NCI-H748 treated with DMSO at 0.1 percent for 48 hours (cell line): ENCODE measurements at places on chromosomes 1 and 21.

GRCh38 chr21:44596068-44596725 is 3.9 kb upstream of the KRTAP10-6 start:
- no peak for DNase-seq

DNA sequence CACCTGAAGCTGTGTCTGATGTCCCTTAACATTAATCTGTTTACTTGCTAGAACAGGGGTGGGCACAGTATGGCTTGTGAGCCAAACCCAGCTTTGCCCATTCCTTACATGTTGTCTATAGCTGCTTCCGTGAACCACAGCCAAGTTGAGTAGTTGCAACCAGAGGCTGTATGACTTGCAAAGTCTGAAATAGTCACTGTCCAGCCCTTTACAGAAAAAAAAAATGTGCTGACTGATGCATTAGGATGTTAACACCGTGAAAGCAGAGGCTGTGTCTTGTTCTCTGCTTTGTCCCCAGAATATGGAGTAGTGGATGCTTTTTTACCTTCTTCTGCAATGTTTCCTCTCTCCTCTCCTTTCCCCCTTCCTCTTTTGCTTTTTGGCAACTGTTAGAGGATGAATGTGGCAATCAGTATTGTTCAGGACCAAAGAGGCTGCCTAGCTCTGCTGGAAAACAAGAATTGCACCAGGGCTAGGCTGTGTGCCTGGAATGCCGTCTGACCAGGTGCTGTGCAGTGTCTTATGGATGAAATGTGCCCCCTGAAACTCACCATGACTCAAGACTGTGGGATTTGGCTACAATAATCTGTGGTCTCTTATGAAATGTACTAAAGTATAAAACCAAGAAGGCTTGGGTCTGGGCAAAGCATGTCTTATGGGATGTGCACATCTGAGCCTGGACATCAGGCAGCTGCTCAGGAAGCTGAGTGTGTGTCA is 79.6 kb upstream of the GCLM start:
- no peak for DNase-seq

DNA sequence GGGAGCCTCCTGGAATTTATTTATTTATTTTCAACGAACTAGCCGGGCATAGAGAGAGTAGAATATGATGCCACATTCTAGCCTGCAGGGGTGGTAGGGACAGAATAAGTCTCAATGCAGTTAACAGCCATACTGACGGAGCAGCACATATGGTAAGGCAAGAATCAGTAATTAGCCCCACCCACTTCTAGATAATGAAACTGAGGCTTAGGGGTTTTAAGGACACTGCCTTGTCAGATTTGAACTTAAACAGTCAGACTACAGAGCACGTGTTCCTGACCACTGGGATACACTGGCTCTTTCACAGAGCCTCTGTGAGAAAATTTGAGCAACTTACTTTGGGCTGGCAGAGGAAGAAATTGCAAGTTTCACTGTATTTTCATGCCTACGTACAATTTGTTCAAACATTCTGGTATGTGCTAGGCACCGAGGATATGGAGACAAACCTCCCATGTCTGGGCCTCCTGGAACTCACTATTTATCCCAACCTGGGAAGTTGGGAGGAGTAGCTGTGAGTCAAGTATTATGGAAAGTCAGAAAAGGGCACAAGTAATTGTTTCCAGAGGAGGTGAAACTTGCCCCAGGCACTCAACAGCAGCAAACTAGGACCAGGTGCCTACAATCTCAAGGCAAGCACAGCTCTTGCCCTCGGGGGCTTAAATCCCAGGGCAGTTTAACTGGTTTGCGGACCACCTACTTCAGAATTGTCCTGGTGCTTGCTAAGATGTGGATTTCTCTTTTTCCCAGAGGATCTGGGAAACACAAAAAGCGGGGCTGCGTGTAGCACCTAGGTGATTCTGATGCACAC is 1.6 kb upstream of the CLIC4 start:
- DNase-seq: no peak

GRCh38 chr1:184301227-184301626 is 85.6 kb upstream of the C1orf21 start:
- DNase-seq: no peak

DNA sequence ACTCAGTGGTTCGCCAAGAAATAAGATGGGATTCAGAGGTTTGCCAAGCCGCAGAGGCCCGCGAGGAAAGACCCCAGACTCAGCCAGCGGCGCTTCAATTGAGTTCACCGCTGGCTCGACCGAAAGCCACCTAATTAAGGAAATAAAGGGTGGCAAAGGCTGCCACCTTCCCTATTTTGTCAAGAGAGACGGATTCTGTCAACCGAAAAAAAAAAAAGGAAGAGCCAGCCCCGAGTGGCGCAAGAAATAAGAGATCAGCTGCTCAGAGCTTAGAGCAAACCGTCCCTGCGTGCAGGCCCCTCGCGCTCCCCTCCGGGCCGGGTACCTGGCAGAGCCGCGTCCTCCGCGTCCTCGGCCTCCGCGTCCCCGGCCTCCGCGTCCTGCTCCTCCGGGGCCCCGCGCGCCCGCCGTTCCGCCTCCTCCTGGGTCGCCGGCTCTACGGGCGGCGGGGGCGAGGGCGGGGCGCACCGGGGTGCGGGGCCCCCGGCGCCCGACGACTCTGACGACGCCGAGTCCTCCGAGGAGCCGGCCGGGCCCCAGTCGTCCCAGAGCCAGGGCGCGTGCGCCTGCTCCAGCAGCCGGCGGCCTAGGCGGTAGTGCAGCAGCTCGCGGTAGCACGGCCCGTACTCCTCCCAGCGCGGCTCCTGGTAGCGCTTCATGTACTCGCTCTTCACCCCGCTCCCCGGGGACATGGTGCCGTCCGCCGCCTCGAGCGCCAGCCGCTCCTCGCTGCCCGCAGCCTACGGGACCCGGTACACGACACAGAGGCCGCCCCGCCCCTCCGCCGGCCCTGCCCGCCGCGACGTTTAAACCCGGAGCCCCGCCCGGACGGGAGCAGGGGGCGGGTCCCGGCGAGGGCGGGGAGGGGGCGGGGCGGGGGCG is 832 bp downstream of the CCSAP start:
- DNase-seq: peak; percentile 57

GRCh38 chr1:238752327-238752726 is 634.0 kb upstream of the CHRM3 start:
- no peak for DNase-seq

GRCh38 chr21:46552865-46553379 is 52.0 kb downstream of the S100B start:
- no peak for DNase-seq

- DNase-seq: peak; percentile 18
Measured at GRCh38 chr1:13828454-13829151, 128.6 kb downstream of the PRDM2 start.

GRCh38 chr1:34396042-34396441 is 219.3 kb downstream of the C1orf94 start:
- DNase-seq: no peak
